Hindlimb muscle (tissue), 1 donor: ENCODE measurements at places on chromosomes 6 and 20.

- DNase-seq: no peak
These were observed 333 bp upstream of the SMIM13 start for GRCh38 chr6:11093376-11093625.

GRCh38 chr6:71886184-71887005, at the start of gene RIMS1:
RIMS1 (plus strand) TSS chr6:71886550; CDS start chr6:71887024, 474 bp downstream.
- DNase-seq: peak; percentile 12

DNA sequence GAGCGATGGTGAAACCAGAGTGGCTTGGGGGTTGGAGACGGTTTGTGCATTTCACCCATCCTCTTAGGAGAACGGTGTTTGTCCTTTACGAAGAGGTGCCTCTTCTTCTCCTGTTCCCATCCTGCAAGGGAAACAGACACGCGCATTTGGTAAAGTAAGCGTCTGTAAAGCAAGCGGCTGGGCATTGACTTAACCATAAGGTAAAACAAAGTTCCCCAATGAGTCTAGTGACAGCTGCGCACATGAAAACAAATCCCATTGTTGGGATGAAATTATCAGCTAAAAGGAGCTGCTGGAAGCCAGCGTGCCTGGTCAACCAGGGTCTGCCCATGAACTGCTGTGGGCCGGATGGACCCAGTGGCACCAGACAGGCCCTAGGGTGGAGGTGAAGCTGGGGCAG, 5.8 kb downstream of the BHLHE23 start:
- DNase-seq: no peak

- no peak for DNase-seq
These were observed 63.1 kb downstream of the SEC63 start for GRCh38 chr6:107894809-107895396.

DNA sequence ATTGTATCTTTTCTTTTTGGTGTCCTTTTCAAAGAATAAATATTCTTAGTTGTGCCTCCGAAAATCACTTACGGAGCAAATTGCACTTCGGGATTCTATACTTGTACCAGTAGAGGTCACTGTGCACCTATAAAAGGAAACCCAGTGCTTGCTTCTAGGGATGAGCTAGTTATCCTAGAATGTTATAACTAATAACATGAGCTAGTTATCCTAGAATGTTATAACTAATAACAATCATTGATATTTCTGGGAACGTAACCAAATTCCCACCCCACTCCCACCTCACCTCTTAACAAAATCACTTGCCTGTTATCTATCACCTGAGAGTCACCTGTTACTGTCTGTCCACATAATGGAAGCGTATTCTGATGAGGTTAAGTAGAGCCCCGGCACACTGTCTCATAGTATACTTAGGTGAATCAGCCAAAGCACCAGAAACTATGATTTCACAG, 126.9 kb upstream of the TIAM2 start:
- DNase-seq: peak; percentile 40

DNA sequence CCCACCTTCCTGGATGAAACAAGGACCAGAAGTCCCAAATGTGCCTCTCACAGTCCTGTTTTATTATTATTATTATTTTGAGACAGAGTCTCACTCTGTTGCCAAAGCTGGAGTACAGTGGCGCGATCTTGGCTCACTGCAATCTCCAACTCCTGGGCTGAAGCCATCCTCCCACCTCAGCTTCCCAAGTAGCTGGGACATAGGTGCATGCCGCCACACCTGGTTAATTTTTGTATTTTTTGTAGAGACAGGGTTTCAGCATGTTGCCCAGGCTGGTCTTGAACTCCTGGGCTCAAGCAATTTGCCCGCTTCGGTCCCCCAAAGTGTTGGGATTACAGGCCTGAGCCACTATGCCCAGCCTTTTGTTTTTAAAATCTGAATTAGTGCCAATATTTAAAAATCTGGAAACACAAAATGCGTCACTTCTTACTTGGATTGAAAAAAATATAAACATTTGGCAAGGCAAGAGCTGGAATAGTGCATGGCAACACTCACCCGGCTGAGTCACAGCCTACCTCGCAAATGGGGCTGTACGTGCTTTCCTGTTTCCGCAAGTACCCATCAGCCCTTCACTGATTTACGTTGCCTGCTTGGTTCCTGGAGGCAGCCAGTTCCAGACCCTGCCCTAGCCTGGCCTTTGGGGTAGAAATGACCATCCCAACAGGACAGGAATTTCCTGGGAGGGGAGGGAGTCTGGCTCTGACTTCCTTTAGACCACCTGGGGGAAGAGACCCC, 6.3 kb downstream of the SDCBP2 start:
- no peak for DNase-seq

- no peak for DNase-seq
These were observed 13.7 kb downstream of the GSTA4 start for GRCh38 chr6:52981222-52981900.

GRCh38 chr6:128500014-128500413, 20.4 kb downstream of the PTPRK start:
- no peak for DNase-seq

- DNase-seq: peak; percentile 56
These were observed 86.4 kb upstream of the CLDN20 start for GRCh38 chr6:155177363-155177961.

DNA sequence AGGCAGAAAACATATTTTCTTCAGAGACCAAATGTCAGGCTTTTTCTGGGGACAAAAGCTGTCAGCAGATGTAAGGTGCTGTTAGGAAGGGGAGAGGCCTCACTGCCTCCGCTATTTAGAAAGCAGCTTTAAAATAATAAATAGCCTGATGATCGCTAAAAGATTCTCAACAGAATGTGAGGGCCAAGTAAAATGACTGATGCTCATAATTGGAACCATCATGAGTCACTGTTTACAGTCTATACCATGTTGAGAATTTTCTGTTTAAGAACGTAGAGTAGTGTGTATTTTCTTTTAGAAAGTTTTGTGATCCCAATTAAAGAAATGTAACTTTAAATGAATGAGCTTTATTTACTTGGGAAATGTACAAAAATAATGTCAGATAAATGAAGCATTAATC, 220.0 kb downstream of the CLIC5 start:
- no peak for DNase-seq

- no peak for DNase-seq
These were observed 426.4 kb upstream of the CITED2 start for GRCh38 chr6:139800837-139801236.

DNA sequence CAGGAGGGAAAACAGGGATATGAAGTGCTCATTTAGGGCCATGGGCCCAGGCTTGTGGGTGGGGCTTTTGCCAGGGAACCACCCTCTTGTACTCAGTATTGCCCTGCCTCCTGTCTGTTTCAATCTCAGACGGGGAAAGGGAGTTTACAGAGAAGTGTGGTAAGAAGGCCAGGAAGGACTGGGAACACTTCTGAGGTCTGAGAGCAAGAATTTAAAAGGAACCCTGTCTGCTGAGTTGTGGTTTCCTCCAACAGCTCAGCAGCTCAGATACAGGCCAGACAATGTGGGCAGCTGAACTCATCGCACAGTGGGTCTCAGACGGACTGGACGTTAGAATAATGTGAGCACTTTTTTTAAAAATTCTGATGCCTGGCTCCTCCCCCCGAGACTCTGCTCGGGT, 354.1 kb upstream of the ARID1B start:
- DNase-seq: no peak

DNA sequence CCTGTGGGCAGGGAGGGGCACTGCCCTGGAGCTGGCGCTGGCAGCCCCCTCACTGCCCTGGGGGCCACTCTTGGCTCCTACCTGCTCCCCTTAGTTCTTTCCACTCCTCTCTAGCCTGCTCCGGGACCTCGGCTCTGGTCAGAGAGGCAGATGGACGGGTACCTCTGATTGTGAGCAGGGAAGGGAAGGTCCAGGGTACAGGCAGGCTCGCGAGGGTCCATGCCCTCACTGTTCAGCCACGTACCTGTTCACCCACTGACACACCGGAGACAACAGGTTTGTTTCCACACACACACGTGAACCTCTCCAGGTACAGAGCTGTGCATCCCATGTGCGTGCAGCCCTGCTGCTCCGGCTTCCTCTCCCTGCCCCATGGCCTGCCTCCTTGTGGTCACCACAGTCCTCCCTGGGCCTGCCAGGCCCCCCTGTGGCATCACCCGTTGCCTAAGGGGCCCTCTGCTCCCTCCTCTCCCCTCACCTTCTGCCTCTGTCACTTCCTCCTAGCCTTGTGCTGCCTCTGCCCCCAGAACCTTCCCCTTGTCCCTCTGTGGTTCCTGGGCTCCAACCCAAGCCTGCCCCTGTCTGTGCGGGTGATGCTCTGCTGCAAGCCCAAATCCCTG, 2.3 kb downstream of the EMILIN3 start:
- no peak for DNase-seq

- DNase-seq: no peak
These were observed 76.8 kb downstream of the REV3L start for GRCh38 chr6:111406200-111406721.

DNA sequence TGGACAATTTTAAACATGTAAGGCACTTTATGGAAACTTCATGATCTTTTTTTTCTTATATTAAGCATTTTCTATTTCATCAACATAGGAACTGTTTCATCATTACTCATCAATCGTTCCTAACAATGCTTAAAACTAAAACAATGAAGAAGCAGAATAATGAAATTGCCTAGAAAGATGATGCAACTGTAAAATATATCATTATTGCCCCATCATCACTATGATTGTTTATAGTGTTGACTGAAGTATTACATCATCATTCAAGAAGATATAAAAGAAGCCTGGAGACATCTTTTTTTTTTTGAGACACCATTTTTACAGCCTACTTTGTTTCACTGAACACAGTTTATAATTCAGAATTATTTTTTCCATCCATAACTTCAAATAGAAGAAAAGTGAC, 147.2 kb downstream of the TRDN start:
- DNase-seq: no peak

GRCh38 chr6:39923394-39923793, 10.9 kb downstream of the MOCS1 start:
- no peak for DNase-seq

DNA sequence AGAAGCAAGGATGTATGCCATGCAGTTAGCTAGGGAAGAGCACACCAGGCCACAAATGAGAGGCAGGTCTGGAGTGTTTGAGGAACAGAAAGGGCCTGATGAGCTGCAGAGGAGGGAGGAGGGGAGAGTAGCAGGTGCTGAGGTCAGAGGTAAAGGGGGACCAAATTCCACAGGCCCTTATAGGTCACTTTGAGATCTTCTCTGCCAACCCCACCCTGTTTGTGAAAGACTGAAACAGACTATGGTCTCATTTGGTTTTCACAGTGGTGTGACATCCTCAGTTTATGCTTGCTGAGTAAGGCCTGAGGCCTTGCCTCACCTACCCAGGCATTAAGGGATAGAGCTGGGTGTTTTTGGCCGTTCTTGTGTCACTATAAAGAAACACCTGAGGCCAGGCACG, 187.7 kb upstream of the MYLIP start:
- no peak for DNase-seq

DNA sequence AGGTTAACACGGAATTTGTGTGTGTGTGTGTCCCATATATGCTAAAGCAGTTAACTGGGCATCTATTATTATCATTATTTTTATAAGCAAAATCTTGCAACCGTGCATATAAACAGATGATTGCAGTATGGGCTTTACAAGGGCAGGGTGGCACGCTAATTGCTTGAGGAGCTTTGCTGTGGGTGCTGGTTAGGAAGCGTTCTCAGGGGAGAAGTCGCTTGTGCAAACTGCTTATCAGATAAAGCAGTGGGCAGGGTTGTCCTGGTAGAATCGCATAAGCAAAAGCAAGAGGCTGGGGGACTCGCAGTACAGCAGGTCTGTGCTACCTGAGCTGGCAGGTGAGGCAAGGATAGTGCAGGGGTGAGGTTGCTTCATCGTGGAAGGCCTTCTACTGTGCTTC, 9.7 kb upstream of the CCN6 start:
- DNase-seq: no peak

DNA sequence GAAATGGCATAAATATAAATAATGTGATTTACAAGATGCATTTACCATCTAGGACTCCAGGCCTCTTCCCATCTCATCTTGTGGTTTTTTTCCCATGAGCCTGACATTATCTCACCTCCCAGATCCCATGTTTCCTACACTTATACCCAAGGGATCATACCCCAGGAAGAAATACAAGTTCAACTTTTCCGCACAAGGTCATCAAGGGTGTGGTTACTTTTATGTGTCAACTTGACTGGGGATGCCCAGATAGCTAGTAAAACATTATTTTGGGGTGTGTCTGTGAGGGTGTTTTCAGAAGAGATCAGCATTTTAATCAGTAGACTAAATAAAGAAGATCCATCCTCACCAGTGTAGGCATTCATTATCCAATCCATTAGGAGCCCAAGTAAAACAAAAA, 176.3 kb upstream of the TNFAIP3 start:
- DNase-seq: no peak

- no peak for DNase-seq
These were observed 13.0 kb upstream of the HLA-DQB1 start for GRCh38 chr6:32679492-32679891.

DNA sequence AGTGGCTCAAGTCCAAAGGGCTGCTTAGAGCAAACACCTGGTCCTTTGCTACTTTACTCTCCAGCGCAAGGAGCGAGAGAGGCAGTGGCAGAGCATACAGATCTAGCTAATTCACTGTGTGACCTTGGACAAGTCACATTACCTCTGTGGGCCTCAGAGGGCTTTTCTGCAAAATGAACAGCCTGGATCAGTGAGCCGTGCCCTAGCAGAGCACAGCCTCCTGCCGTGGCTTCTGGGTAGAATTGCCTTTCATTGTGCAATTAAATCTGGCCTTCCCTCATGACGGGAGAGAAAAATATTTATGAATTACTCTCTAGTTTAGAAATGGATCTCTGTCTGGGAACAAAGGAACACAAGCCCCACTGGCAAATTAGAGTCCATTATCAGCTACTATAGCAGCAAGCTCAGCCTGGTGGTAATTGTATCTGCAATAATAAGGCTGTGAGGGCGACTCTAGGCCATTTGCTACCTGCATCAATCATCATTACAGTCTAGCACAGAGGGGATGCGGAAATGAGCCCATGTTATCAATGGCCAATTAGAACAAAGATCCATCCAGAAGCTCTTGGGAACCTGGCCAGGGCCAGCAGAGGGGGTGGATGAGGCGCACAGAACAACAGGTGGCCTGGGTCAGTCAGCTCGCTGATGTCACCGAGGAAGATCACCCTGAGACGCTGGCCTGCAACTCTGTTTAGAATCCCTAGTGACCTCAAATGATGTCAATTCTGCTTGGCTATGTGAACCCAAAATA, 114.2 kb upstream of the LY86 start:
- DNase-seq: no peak

DNA sequence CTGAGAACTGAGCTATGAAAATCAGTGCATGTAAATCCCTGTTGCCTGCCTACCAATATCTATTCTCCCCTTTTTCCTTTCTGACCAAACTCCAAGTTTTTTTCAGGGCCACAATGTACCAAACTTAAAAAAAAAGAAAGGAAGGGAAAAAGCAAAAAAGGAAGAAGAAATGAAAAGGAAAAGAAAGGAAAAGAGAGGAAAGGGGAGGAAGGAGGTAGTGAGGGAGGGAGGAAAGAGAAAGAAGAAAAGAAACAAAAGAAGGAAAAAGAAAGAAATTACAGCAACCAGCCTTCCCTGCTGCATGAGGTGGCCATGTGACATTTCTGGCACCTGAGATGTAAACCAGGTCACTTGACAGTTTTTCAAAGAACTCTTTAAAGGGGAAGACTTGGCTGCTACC, 4.4 kb downstream of the CNKSR3 start:
- DNase-seq: no peak
